ENCODE measurements at places on chromosomes 1 and 21.

GRCh38 chr1:9078015-9078751 is 8.7 kb upstream of the SLC2A5 start:
- no peak for DNase-seq

DNA sequence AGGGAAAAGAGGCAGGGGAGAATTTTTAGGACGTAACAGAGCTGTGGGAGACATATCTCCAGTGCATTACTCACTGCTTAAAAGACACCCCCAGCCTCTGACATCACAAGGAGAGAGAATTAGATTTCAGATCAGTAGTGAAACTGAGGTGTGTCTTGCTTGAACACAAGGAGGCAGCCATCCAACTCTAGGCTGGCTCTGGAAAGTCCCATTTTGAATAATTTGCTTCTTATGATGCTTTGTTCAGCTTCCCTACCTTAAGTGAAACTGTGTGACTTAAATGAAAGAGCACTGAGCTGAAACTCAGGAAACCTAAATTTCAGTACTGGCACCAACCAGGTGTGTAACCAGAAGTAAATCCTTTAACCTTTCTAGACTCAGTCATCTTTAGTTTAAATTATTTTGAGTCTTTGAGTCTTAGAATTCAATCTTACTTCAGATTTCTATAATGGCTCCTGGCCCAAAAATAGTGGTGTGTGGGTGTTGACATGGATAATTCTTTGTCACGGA is 251.6 kb upstream of the SGIP1 start:
- DNase-seq, result peak; percentile 25

DNA sequence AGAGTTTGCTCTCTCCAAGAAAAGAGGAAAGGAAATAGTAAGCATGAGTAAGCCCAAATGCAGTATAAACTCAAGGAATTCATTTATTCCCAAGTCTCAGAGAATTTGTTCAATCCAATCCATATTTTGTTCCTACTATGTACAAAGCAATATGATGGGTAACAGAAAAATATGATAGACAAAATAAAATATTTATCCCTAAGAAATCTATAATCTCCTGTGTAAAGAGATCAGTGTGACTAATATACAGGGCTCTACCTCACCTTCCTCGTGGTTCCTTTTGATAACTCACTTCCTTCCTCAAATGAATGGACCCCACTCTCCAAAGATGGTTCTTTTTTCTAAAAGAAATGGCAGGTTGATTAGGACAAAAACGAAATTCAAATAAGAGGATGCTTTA is 7.6 kb downstream of the CLSPN start:
- DNase-seq, result no peak

DNA sequence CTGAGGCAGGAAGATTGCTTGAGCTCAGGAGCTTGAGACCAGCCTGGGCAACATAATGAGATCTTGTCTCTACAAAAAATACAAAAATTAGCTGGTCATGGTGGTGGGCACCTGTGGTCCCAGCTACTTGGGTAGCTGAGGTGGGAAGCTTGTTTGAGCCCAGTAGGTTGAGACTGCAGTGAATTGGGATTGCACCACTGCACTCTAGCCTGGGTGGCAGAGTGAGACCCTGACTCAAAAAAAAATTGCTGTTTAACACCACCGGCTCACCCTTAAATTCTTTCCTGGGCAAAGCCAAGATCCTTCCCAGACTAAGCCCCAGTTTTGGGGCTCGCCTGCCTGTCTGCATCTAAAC is 6.6 kb upstream of the NSUN4 start:
- no peak for DNase-seq

DNA sequence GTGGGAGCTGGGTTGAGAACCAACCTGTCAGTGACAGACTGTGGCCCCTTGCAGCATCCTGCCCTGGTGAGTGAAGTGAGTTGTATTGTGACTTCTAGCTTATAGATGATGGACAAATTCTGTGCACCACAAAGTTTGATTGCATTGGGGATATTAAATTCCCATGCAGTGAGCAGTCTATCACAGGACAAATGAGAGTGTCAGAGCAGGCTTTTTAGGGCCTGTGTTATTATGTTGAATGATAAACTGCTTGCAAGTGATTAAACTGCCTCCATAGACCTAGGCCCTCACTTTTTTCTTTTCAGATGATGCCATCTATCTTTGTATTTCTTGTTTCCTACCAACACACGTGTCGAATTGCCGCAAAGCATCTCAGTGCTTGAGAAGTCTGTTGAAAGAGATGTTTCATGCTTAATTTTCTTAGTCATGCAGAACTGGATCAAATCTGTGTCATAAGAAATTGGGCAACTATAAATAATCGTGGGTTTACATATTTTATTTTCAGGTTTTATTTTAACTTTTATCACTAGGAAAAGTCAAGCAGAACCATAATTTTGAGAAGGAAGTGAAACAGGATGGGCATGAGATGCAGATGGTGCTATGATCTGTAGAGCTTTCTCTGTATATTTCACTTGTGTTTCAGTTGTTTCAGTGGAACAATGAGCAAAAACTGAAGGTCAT is 199.2 kb downstream of the S1PR1 start:
- DNase-seq, result no peak

DNA sequence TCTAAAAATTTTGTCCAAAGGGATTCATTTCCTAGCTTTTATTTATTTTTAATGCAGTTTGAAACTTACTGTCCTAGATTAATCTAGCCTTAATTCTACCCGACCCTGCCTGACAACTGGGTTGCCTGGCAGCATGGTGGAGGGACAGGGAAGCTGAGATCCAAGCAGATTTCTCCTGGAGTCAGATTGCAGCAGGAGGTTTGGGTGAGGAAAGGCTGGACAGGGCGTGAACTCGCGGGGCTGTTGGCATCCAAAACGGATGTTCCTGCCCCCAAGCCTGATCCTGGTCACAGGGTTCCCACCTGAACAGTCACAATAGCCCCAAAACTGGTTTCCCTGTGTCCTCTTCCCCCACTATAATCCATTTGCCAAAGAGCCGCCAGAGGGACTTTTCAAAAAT is 23.2 kb downstream of the TCEA3 start:
- DNase-seq, result no peak

DNA sequence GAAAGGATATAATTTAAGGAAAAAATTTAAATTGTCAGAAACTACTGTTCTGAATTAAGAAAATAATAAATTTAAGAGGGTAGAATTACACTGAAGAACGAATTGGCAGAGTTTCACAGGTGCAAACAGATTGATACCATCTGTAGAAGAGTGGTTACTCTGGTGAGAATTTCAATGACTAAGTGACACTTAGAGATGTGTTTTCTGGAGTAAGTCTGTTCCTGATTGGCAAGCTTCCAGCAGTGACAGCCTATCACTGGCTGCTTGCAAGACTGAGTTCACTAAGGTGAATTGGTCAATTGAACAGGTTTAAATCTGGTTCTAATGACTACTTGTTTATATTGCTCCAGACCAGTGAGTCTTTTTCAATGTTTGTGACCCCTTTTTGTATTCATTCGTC is 838.2 kb upstream of the RGS18 start:
- no peak for DNase-seq

DNA sequence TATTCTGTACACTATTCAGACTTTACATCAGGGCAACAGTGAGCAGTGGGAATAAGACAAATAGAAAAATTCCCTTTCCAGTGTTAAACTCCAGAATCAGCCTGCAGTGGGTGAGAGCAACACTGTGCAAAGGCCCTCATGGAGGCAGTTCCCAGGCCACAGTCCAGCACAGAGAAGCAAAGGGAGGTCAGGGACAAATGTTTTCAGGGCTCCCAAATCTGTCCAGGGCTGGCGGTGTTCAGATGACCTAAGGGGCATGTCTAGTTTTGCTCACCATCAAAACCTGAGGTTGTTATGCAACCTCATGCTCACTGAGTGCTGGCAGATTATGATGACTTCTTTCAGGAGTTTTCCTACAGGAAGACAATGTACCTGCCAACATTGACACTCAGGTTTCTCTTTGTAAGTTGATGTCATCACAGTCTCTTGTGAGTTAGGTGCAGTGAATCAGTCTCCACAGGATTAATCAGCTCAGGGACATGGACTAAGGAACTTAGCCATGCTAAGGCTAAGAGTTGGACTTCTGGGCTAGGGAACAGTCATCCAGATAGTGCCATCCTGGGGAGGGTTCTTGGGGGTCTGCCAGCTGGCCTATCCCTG is 3.6 kb upstream of the LCE5A start:
- DNase-seq, result no peak

GRCh38 chr1:201772178-201772577 is 56.8 kb upstream of the IPO9 start:
- no peak for DNase-seq

DNA sequence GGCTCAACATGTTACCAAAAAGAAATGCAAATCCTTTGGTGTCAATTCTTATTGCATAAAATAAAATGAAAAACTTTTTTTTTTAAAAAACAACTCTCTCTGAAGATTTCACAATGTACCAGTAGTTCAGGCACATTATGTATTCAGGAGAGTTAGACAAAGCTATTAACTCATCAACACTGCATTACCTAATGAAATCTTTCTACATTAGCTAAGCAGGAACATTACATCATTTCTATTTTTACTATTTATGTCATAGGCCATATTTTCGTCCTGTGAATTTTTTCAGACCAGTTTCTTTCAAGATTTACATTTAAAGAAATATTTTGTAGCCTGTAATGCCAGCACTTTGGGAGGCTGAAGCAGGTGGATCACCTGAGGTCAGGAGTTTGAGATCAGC is 366.2 kb downstream of the USH2A start:
- no peak for DNase-seq

GRCh38 chr1:46757247-46757955 is 38.5 kb upstream of the EFCAB14 start:
- DNase-seq, result no peak

DNA sequence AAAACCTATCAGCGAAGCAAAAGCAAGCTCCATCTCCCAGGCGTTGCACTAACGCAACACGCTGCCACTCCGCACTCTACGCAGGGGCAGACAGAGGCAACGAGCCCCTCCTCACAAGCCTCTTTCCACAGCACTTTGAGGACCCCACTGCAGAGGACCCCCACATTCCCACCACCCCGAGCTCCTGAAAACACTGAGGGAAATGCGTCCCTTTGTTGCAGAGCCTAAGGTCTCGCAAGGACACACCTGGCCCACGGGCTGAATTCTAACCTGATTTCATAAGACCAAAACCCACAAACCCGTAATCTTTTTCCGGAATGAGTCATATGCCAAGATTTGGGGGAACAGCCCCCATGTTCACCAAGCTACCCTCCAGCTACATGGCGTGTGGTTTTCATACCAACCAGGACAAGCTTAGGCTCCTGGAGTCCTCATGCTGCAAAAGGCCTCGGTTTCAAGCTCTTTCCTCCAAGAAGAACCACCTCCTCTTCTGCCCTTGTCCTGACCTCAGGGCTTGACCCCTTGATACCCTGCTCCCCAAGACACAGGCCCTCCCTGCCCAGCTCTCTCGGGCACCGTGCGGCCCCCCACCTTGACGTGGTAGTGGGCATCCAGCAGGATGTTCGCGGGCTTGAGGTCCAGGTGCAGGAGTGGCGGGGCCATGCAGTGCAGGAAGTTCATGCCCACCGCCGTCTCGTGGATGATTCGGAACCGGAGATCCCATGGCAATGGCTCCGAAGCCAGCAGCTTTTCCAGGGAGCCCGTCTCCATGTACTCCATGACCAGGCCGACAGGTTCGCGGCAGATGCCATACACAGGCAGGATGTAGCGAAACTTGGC is 10.7 kb downstream of the RIPK4 start:
- no peak for DNase-seq

DNA sequence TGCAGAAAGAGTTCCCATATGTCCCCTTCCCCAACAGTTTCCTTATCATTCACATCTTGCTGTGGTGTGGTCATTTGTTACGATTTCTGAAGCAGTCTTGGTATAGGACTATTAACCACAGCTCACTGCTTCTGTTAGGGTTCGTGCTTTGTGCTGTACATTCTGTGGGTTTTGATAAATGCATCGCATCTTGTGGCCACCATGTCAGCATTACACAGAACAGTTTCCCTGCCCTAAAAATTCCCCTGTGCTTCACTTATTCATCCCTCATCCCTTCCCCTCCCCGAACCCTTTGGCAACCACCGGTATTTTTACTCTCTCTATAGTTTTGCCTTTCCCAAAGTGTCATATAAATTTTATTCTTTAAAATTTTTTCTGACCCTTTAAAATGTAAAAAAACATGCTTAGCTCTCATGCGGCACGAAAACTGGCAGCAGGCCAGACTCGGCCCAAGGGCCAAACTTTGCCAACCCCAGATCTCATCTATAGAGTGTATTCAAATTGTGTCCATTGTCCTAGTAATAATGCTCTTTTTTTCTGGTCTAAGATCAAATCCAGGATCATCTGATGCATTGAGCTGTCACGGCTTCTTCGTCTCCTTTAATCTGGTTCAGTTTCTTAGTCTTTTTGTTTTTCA is 78.2 kb downstream of the SIM2 start:
- no peak for DNase-seq

GRCh38 chr1:203572134-203572625 is 54.5 kb upstream of the ATP2B4 start:
- no peak for DNase-seq

DNA sequence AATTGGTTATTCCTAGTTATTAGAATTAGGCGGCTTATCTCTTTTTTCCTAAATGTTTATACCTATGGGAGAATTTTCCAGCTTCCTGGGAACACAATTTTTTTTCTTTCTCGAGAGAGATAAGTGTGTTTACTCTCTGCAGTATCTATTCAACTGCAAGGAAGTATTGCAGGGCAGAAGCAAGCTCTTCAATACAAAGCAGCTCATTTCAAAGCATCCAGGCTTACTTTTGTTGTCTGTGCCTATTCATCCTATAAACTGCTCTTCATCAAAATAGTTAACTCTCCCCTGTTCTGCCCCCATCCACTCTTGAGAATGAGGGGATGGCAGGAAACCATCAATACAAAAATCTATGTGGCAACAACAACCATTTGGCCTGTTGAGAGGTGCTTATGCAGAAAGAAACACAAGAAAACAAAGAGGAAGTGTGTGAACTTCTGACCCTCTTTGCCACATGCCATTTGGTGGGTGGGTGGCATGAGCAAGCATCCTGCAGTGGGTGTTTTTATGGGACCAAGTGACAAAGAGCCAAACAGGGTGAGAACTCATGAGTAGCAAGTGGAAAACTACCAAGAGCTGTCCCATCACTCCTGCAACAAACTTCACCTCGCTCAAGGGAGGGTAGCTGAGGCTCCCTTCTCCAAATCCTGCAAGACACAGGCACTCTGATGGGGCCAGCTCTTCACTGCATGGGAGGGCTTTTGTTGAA is 50.6 kb upstream of the MRPS6 start:
- no peak for DNase-seq

DNA sequence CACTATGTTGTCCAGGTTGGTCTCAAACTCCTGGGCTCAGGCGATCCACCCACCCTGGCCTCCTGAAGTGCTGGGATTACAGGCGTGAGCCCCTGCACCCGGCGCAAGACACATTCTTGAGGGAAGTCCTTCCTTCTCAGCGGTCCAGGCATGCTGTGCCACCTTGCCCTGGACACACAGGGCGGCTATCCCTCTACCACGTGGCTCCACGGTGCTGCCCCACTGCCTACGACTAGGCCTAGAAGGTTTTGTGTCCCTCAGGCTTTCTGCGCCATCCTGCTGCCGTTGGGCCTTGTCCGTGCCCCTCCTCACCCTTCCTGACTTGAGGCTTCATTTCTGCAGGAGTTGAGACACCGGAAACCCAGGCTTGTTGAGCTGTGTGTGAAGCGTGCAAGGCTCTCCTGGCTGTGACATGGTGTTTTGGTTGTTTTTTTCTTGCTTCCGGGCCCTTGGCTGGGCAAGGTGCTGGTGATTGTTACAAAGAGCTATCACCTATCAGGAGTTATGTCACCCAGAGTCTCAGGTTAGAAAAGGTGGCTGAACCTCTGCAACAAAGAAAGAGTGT is 13.9 kb downstream of the C1orf174 start:
- no peak for DNase-seq
